ENCODE measurements at places on chromosomes 13 and 19.
A peak's percentile ranks its signal among the peaks of the same experiment; 100 is the strongest.

- no peak for DNase-seq
Observed at GRCh38 chr13:59172076-59172475, 991.7 kb downstream of the DIAPH3 start.

DNA sequence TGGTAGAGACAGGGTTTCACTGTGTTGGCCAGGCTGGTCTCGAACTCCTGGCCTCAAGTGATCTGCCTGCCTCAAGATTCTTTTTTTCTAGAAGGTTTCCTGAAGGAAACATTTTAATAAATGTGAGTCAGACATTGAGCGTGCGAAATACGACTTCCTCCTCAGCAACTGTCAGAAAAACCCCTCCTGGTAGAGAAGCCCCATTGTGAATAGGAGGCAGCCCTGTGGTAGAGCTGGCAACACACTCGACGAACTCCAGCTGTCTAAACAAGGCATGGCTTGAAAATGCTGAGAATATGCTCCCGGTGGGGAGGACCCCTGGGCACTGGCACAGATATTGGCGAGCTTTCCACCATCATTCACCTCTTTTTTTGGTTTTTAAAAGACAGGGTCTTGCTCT is 9.8 kb downstream of the ZNF333 start:
- no peak for DNase-seq

- DNase-seq: no peak
Observed at GRCh38 chr13:33008946-33009722, 7.1 kb upstream of the KL start.

- peak; percentile 80 for DNase-seq
Observed at GRCh38 chr19:1942078-1942933, 1.3 kb downstream of the CSNK1G2 start.

GRCh38 chr13:52686376-52686775 is 33.7 kb downstream of the SUGT1 start:
- DNase-seq: no peak

- DNase-seq: no peak
Observed at GRCh38 chr13:101552786-101553185, 100.3 kb downstream of the ITGBL1 start.

- DNase-seq: no peak
Observed at GRCh38 chr13:112726016-112726767, 36.4 kb downstream of the ATP11A start.

GRCh38 chr13:51303063-51303552 is 36.4 kb upstream of the SERPINE3 start:
- no peak for DNase-seq

GRCh38 chr19:13781547-13781946 is 7.3 kb downstream of the C19orf53 start:
- DNase-seq: no peak

GRCh38 chr13:113327766-113328471 is 30.9 kb downstream of the LAMP1 start:
- no peak for DNase-seq

GRCh38 chr13:38103851-38104250 is 234.3 kb upstream of the TRPC4 start:
- no peak for DNase-seq

GRCh38 chr13:29710511-29710910 is 115.0 kb upstream of the SLC7A1 start:
- no peak for DNase-seq

- DNase-seq: no peak
Observed at GRCh38 chr13:111202745-111203144, 87.6 kb downstream of the ARHGEF7 start.

All from T-helper 1 cell (primary cell).